Nucleus accumbens (tissue), 56 donors: ENCODE measurements at places on chromosomes 5 and 9.

DNA sequence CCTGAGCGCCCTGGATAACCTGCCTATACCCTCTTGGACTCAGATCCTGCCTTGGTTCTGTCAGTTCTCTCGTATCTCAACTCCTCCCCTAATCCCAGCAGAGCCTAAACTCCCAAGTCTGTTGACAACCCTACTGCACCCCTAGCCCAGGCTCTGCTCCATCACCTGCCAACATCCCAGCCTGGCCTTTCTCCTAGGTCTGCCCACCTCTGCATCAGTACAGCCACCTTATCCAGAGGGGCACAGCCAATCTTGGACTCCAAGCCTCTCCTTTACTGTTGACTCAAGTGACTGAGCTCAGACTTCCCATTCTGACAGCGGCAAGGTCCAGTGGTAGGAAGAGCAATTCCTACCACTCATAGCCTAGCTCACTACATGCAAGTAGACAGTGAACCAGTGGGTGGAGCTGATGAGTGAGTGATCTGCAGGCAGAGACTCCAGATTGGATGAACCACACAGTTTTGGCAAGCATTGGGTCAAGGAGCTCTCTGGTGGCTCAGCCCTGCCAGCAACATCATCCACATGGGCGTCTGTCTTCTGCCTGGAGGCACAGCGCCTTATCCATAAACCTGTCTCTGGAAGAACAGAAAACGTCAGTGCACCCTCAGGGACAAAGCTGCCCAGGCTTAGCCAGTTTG, 26.5 kb downstream of the TRMO start:
- no peak for DNase-seq

- no peak for DNase-seq
Measured at GRCh38 chr9:69719367-69719766, 40.4 kb downstream of the PTAR1 start.

DNA sequence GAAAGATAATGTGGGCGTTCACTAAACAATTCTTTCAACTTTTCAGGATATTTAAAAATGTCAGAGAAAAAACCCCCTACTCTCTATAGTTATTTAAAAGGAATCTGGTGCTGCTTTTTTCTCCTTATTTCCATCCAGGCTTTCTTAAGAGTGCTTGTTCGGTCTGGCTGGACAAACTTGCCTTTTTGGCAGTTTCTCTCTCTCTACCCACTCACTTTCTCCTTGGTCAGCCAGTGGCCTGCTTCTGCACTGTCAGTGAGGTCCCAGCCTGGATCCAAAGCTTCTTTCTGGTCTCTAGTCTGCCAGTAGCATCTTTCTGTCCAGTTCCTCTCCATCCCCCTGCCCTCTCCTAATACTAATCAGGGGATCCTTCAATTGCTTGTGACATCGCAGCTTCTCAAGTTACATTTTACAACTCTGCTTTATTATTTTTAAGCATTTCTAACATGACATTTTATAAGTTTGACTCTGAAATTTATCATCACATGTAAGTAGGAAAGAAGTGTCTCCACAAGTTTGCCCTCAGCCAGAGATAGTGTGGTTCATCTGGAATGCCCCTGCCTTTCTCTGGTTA, 50.4 kb downstream of the PIK3R1 start:
- no peak for DNase-seq

- DNase-seq, result no peak
Measured at GRCh38 chr9:137255448-137256114, 454 bp downstream of the NELFB start.

DNA sequence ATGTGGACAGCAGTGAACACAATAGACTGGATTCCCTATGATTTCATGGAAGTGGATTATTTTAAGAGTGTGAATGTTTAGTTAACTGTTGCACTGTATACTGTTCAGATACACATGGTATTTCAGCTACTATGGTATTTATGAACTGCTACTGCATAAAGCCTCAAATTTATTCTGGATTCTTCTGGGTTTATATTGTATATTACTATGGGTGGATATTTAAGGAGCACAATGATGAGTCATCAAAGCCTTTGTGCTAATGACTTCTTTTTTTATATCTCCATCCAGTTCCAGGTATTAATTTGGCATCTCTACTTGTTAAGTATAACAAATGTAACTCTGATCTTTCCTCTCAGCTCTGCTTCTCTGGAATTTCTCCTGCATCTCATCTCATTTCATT, 6.8 kb downstream of the KDM4C start:
- DNase-seq, result no peak

DNA sequence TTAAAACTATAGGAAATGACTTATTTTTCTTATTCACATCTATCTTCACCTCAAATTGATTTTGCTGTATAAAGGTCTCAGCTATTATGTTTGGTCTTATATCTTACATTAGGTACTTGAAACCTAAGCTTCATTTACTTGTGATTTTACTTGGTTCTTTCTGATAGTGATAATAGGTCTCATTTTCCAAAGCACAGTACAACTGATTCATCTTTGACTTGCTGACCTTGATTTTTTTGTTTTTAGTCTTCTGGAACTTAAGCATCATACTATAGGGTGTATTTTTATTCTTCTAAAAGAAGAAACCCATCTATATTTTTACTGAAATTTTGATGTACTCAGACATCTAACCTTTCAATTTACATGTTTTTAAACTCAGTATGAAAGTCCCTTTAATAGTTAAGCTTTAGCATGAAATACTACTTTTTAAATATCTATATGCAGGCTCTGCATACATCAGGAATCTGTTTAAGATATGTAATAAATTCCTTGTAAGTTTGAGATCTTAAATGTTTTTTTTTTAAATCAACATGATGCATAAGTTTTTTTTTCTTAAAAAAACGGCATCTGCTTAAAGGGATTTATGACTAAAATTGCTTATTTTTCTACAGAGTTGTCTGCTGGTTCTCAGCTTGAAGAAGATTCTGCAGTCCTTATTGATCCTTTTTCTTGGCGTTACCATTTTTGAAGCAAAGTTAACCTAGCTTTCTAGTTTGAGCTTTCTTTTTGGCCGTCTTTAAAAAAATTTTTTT, 13.3 kb downstream of the MATR3 start:
- no peak for DNase-seq

- no peak for DNase-seq
Measured at GRCh38 chr9:116800885-116801284, 113.8 kb downstream of the TRIM32 start.

DNA sequence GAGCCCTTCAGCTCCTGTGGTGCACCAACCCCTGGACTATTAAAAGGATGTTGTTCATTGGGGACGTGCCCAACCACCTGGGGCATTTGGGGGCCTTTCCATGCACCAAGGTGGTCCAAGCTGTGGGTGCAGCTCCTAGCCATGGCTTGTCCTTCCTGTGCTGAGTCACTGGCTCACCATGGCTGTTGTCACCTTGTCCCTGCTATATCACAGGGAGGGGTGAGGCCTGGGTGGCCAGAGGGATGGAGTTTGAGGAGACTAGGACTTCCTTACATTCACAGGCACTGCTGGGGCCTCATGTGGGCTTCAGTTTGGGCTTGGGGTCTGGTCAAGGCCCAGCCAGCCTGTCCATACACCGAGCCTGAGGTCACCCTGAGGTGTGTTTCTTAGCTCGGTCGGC, 45.5 kb downstream of the PHF2 start:
- no peak for DNase-seq

DNA sequence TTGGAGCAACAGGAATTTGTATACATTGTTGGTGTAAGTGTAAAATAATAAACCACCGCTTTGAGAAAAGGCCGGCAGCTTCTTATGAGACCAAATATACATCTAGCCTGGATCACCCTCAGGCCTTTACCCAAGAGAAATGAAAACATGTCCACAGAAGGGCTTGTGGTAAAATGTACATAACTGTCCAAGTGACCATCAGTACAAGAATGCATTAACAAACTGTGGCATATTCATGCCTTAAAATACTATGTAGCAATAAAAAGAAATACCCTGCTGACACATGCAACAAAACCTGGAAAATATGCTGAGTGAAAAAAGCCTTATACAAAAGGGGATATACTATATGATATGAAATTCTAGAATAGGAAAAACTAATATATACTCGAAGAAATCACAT, 311.9 kb upstream of the TRPC7 start:
- DNase-seq, result no peak

DNA sequence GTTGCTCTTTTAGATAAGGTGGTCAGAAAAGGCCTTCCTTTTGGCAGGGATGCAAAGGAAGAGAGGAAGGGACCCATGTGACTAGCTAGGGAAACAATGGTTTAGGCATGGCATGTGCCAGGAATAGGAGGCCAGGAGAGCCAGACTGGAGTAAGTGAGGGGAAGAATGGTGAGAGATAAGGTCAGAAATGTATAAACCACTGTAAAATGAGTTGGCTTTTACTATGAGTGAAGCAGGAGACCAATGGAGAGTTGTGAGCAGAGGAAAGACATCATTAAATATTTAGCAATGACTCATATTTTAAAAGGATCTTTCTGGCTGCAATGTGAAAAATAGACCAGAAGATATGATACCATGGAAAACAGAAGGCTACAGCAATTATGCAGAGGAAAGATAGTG, 50.9 kb downstream of the AP3B1 start:
- DNase-seq, result no peak

DNA sequence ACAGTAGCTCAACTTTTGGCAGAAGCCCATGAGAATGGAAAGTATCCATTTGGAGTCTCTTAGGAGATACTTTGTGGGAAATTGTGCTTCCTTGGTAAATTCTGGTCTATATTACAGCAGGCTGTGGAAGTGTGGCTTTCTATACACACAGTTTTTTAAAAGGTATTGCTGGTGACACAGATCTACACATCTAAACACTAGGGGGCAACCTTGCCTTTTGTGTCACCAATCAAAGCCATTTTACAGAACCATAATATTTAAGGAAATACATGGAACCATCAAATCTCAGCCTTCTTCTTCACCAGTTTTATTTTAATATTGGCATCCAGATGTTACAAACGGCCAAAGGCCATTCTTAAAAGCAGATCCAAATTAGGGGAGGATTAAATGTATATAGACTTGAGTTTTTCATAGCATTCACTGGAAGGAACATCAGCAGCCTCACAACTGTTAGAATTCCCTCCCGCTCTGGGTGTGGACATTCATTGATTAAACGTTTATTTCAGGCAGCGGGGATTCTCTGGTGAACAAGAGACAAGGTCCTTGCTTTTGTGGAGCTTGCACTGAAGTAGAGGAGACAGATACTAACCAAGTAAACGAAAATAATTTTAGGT, 132.4 kb upstream of the EPB41L4A start:
- peak; percentile 10 for DNase-seq

DNA sequence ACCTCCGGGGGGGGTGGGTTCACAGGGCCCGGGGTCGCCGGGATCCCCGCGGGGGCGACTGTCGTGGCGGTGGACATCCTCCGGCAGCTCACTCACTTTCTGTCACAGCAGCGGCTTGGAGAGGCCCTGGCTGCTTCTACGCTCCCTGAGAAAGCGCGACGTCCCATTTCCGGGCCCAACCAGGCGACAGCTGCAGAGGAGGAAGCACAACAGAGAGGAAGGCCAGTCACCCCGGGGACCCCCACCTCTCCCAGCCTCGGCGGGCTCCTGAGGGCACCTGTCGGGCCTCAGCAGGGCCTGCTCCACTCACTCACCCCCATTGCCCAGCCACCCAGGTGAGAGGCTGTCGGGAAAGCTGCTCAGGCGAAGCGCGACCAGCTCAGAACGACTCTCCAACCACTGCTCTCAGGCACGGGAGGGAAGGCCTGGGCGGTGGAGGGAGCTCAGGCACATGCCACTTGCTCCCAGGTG, 14.4 kb downstream of the BRD3 start:
- no peak for DNase-seq

DNA sequence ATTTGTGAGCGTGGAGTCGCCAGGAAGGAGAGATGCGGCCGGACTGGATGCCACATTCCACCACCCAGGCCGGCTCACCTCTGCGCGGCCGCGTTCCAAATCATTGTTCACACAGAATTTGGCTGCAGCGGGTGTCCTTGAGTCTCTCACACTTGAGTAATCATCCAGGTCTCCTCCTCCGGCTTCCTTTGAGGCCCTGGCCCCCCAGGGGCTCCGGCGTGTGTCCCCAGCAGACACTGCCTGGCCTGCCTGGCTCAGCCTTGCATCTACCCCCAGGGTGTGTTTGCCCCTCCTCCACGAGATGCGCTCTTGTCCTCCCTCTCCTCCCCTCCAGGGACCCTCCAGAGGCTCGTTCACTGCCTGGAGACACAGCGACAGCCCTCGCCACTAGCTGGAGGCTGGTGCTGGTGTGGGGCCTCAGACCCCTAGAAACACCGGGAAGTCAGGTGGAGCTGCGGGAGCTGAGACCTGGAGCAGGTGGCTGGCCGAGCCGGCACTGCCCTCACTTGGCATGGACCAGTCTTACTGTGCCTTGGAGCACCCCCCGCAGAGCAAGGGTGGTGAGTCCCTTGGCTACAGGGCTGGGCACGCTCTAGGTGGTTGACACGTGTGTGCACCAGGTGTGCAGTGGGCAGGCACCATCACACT, 7.0 kb upstream of the SLC9A3 start:
- DNase-seq, result no peak

- no peak for DNase-seq
Measured at GRCh38 chr5:176692839-176693476, 45.7 kb downstream of the TSPAN17 start.

DNA sequence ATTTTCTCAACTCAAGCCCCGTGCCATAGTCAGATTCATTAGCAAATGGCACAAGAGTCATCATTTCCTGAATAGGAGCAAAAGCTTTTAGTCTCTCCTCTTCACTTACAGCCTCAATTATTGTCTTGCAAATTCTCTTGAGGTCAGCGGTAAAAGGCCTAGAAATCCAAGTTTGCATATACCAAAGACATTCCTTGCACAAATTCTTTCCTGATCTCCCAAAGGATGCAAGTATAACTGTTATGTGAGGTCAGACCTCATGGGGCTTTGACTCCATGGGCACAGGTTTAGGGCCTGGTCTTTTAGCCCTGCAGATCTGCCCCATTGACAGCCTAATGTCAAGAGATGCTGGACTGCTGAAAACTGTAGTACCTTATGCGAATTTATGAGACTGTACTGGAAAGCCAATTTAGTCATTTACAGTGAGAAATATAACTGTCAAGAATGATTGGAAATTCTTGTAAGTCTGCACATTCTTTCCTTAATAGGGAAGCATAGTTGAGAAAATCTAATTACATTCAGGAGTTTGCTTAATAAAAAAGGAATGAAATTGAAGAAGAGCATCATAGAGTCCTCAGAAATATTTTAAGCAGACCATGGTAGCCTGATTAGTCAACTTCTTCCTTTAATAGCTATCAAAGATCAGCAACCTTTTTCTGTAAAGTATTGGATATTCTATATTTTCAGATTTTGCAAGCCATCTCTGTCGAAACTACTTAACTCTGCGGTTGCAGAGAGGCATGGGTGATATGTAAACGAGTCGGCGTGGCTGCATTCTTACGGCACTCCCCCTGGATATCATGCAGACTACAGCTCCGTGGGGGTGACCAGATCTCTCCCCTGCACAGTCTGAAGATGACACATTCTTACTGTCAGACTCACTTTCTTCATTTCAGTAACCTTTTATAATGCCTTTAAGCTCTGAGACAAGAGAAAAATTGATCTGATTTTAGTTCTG, 45.2 kb downstream of the GCNT4 start:
- DNase-seq, result no peak

DNA sequence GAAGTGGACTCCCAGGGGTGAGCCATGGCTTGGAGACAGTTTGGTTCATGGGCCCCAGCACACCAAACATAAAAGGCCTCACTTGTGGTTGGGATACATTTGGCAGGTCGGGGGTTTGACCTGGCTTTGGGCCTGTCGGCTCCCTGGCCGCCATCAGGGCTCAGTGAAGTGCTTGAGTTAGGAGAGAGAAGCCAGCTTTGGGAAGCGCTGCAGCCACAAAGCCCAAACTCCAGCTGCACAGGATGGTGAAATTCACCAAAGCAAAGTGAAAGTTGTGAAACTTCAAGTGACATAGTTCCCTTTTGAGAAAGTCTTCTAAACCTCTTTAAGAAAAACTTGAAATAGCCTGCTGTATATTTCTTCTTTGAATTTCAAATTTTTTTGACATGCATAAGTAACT, 27.5 kb downstream of the SLC46A2 start:
- no peak for DNase-seq
